NCI-H1105 (cell line): ENCODE measurements at places on chromosomes 1 and 21.
A peak's percentile ranks its signal among the peaks of the same experiment; 100 is the strongest.

- no peak for DNase-seq
Measured at GRCh38 chr1:244634546-244634945, 18.4 kb upstream of the DESI2 start.

DNA sequence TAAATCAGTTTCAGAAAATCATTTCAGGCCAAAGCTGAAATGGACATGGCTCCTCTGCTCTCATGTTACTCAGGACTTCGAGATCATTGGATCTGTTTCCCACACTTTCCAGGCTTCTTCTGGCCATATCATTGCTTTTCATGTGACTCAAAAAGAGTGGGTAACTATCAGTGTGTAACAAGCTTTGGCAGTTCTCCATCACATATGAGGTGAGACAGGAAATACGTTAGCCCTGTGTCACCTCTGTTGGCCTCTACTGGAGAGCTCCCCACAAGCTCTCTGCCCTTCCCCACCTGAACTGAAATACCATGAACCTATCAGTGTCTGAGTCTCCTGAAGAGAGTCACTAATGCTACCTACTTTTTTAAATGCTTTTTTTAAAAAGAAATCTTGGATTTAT is 128.2 kb downstream of the LBR start:
- DNase-seq: no peak

- no peak for DNase-seq
Measured at GRCh38 chr1:183872403-183872802, 67.5 kb downstream of the RGL1 start.

- DNase-seq: no peak
Measured at GRCh38 chr1:177944016-177944949, 25.6 kb downstream of the SEC16B start.

DNA sequence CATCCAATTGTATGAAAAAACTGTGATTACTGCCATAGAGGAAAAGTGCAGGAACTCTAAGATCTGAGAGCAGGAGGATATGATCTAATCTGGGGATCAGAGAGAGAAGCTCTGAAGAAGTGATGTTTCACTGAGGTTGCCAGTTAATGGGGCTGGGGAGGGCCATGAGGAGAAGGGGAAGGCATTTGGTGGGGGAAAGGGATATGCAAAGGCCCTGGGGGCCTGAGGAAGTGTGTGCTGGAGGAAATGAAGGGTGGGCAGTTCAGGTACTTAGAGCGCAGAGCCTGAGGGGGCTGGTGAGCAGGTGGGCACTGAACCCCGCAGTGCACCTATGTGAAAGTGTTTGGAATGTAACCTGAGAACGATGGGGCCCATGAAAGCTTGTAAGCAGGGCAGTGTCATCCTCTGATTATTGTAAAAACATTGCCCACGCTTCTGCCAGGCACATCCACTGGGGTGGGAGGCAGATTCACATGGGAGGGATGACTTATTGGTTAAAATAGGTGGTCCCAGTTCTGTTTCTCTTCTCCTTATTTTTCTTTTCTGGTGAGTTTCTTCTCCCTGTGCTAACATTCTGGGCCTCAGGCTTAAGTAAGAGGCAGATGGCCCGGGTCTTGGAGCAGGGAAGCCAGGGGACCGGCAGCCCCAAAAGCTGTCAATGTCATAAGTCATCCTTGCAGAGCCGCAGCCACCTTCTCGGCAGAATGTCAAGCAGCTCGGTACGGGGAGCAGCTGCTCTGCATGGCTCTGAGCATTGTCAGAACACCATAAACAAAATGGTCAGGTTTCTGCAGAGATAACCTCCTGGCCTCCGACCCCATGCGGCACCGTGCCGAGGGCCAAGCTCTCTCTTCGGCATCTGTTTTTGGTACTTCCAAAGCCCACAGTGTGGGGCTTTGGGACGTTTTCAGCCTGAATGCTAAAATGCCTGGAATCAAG is 492.0 kb upstream of the VAMP3 start:
- no peak for DNase-seq

GRCh38 chr1:117537291-117537920 is 68.4 kb upstream of the TENT5C start:
- no peak for DNase-seq

- DNase-seq: no peak
Measured at GRCh38 chr1:182235604-182235951, 156.0 kb downstream of the GLUL start.

- DNase-seq: no peak
Measured at GRCh38 chr1:154350383-154350782, 25.1 kb downstream of the ATP8B2 start.

- DNase-seq: no peak
Measured at GRCh38 chr1:218878369-218878768, 295.3 kb upstream of the LYPLAL1 start.

- no peak for DNase-seq
Measured at GRCh38 chr1:27057801-27058625, 45.4 kb upstream of the TENT5B start.

DNA sequence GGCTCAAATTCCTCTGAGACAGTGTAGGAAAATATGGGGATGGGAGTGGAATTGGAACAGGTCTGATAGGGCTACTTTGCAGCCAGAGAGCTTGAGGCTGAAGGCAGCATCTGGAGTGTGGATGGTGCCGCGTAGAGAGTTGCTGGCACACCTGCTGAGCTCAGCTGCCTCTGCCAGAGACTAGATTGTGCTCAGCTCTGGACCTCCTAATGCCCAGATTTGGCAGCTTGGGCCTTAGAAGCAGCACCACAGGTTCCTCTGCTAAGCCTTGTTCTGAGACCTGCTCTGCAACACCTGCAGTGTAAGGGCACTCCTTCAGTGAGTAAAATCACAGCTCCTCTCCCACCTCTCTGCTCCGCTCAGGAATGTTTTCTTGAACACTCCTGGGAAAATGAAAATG is 23.3 kb downstream of the ACOT11 start:
- no peak for DNase-seq

DNA sequence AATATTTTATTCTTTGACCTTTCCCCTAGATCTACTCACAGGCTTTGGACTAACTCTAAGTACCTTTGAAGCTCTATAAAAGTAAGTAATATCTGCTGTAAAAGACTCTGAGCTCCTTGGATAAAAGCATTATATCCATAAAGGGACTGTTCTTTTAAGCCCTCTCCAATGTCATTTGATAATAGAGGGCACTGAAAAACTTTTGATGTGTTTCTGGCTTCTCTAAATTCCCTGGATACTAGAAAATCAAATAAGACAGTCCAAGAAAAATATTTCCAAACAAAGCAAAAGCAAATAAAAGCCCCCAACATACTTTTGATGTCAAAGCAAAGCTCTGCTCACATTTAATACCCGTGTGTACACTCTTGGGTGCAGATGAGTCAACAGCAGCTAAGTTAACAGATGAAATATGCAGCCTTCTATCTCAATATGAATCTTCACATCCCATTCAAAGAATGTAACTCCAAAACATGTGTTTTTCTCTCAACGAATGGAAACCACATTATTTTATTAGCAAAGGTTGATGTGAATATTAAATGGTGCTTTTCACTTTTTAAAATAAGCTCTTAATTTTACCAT is 230.3 kb downstream of the CENPF start:
- no peak for DNase-seq

GRCh38 chr1:37692834-37693175 is 489 bp downstream of the CDCA8 start:
- DNase-seq: peak; percentile 3
